ENCODE measurements at places on chromosomes 12 and 14.
A peak's percentile ranks its signal among the peaks of the same experiment; 100 is the strongest.

GRCh38 chr12:121799156-121799841, 4.5 kb upstream of the SETD1B start:
- peak; percentile 78 for DNase-seq

- no peak for DNase-seq
These were observed 337.9 kb upstream of the NOVA1 start for GRCh38 chr14:26935733-26936132.

DNA sequence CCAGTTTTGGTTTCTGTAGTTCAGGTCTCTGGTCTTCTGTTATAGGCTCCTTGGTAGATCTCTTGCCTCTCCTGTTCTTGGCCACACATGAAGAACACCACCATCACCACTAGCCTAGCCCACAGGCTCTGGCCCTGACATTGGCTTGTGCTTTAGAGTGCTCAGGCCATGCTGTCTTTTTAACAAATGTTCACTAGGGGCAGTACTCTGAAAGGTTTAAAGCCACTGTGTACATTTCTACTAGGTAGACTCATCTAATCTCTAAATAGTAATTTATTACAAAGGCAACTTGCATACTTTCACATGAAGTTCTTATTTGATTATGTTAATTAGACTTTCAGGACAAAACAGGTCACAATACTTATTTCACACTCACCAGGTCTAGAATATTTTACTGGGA, 38.3 kb downstream of the PDE6H start:
- DNase-seq = no peak

DNA sequence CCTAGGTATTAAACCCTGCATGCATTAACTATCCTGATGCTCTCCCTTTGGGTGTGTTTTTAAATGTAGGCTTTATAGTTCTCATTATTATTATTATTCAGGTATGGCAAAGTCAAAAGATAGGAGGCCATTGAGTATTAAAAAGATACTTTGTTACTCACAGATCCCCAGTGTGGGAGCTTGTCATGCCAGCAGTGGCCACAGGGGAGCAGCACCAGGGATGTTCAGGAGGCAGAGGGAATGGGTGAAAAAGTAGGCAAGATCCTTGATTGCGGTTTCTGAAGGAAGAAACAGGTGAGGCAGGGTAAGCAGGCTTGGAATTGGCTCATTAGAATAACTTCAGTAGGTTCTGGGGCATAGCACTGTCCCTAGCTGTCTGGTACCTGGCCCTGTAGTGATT, 382.2 kb downstream of the MED13L start:
- DNase-seq = no peak

- no peak for DNase-seq
These were observed 806.0 kb downstream of the VRK1 start for GRCh38 chr14:97603201-97603600.

GRCh38 chr12:3097186-3097804, 20.1 kb downstream of the TSPAN9 start:
- DNase-seq = no peak

DNA sequence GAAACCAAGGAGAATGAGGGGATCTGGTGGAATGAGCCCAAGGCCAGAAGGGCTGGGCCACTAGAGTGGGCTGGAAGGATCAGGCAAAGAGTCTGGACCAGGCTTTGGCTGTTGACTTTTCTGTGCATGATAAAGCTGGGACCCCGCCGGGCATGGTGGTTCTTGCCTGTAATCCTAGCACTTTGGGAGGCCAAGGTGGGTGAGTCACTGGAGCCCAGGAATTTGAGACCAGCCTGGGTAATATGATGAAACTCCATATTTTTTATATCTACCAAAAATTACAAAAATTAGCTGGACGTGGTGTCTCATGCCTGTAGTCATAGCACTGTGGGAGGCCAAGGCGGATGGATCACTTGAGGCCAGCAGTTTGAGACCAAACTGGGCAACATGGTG, 393 bp upstream of the KLHL33 start:
- no peak for DNase-seq

DNA sequence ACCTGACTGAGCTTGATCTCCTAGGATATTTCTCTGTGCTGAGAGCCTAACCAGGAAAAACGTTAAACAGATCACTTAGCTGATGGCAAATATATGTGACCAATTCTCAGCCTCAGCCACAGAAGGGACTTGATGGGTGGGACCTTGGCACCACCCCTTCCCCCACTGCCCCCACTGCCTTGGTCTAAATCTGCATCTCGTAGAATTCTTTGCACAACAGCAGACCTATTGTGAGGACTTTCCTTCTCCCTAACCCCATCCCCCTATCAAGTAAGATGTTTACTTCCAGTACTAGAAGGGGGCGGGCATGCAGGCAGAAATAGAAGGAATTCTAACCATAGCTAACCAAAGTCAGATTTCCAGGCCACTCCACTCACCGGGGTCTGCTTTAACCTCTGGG, 313.2 kb downstream of the PCNX1 start:
- DNase-seq = no peak

GRCh38 chr12:65123435-65124063, 2.4 kb upstream of the WIF1 start:
- peak; percentile 71 for DNase-seq

GRCh38 chr12:121314431-121314830, 17.9 kb upstream of the CAMKK2 start:
- peak; percentile 58 for DNase-seq

- DNase-seq = peak; percentile 75
These were observed 50.9 kb upstream of the VASH1 start for GRCh38 chr14:76710056-76711010.

- DNase-seq = peak; percentile 79
These were observed 3.2 kb upstream of the SPTSSA start for GRCh38 chr14:34465069-34465859.

DNA sequence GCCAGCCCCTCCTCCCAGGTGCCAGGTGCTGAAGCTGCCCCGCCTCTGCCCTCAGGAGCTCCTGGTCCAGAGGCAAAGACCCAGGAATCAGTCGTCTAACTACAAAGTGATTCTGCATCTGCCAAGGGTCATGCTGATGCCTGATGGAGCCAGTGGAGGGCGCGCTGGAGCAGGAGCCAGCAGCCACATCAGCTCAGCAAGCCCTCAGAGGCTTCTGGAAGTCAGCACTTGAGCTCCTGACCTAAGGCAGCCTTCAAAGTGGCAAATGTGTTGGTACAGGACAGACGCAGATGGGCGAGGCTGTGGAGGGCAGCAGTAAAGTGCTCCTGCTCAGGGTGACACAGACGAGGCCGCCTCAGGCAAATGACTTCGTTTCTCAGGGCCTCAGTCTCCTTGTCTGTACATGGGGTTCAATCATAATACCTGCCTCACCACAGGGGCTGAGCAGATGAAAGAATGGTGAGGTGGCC, 10.9 kb downstream of the C12orf43 start:
- DNase-seq = peak; percentile 62

- DNase-seq = no peak
These were observed 63.1 kb upstream of the SLC38A2 start for GRCh38 chr12:46435625-46436024.

DNA sequence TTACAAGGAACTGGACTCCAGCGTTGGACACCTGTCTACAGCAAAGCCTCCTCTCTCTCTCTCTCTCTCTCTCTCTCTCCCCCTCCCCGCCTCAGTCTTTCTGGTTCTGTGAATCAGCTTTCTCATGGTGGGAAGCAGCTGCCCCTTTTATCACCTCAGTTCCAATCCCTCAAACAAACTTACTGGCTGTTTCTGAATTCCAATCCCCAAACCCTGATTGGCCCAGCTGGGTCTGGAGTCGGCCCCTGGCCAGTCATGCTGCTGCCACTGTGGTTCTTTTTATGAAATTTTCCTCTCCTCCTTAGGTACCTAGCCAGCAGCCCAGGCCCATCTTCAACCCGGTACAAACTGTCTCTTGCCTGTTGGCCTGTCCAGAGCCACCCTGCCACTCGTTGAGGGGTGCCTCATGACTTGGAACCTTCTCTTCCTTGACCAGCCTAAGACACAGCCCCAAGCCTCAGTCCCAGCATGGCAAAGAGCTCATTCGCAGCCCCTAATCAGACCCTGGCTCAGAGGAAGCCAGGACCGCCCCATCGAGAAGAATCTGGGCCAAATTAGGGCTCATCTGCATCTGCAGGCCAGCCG, 9.4 kb upstream of the MORN3 start:
- no peak for DNase-seq

DNA sequence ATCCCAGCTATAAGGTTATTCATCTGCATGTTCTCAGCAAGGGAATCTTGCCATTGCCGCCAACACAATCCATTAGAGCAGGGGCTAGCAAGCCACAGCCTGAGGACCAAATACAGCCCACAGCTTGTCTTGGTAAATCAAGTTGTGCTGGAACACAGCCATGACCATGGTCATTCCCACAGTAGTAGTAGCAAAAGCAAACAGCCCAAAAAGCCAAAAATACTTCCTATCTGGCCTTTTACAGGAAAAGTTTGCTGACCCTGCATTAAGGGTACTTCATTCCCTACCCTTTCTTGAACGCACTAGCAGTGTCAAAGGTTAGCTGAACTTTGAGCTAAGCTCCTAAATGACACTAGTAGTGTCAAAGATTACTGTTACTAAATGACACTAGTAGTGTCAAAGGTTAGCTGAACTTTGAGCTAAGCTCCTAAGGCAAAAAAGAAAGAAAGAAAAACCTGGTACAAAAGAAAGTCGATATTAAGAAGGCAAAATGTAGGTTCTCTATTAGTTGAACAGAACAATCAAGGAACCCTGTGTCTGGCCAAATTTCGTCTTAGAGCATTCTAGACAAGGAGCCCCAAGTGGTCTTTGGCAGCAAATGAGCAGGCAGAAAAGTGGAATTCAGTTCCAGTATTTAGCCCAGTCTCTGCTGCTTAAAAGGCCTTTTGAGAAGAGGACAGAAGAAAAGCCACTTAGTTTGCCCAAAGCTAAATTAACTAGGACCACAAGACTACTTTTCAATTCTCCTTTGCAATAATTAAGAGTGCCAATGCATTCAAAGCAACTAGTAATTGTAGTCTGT, 67.7 kb downstream of the NT5DC3 start:
- no peak for DNase-seq

DNA sequence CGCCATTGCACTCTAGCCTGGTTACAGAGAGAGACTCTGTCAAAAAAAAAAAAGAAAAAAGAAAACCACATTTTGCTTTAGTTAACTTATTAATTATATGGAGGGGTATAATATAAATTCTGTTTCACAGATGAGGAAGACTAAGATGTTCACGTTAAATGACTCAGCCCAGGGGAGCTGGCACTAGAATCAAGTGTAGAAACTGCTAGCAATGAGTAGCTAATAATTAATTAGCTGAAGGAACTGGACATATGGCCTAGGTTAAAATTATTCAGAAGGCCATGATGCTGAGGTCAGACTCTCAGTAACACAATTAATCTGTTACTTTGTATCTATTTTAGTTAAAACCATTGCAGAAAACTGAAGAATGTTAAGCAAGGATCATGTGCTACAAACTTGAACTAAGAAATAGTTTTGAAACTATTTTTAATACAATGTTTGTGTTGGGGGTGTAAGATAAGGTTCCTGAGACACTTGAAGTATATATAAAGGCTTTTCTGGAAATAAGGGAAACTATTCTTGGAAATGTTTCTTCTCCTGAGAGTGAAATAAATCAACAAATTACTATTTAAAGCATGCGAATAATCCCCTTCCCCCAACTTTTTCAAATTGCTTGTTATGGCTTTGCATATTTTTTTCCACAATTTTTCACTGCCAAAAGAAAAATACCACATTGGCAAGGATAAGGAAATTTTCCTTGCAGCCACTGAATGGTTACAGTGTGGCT, 589.3 kb downstream of the SOX5 start:
- DNase-seq = no peak

- DNase-seq = peak; percentile 98
These were observed 4.4 kb upstream of the TNFAIP2 start for GRCh38 chr14:103118663-103119404.

GRCh38 chr12:101490286-101490920, 15.3 kb downstream of the SPIC start:
- no peak for DNase-seq

Data from suppressor macrophage treated with lipopolysaccharide for 4 hours (primary cell).